ENCODE measurements at places on chromosomes 3 and 15. TPM values are rescaled to one million over a fixed set of nuclear protein-coding genes. Genes with fewer than 3 reads are reported as not detected.

The PRSS50 gene
- not detected for total RNA-seq

The ATP10A gene
- total RNA-seq: 1.3 TPM

The THPO gene
- 0.74 TPM for total RNA-seq

The STXBP5L gene
- total RNA-seq: 9.8 TPM

The MYO9A gene
- total RNA-seq: 20.3 TPM

The PCOLCE2 gene
- 35.8 TPM for total RNA-seq

The TGM5 gene
- total RNA-seq: not detected

The ANKDD1A gene
- 1.1 TPM for total RNA-seq

The ACAN gene
- total RNA-seq: not detected

The RARB gene
- total RNA-seq: 0.90 TPM

The GOLGA8O gene
- not detected for total RNA-seq

The GALNT15 gene
- total RNA-seq: not detected

The C15orf61 gene
- 2.4 TPM for total RNA-seq

The TOPAZ1 gene
- not detected for total RNA-seq

The CCR3 gene
- total RNA-seq: 0.29 TPM

The ISL2 gene
- 4.2 TPM for total RNA-seq

The PLOD2 gene
- 130 TPM for total RNA-seq
